ENCODE measurements at places on chromosomes 16 and 17. TPM values are rescaled to one million over a fixed set of nuclear protein-coding genes. Genes with fewer than 3 reads are reported as not detected.
A peak's percentile ranks its signal among the peaks of the same experiment; 100 is the strongest.

Gene INO80E
- total RNA-seq = 32.4 TPM

Gene OR1D5
- not detected for total RNA-seq

Gene KRTAP2-3
- not detected for total RNA-seq

Gene MT1A
- total RNA-seq = 2.9 TPM

Gene SDR42E2
- not detected for total RNA-seq

Gene SPHK1
- total RNA-seq = 2.7 TPM

GRCh38 chr17:38970804-38971203 lies 3.6 kb upstream of the FBXO47 start:
- DNase-seq = no peak

- DNase-seq = no peak
Observed at GRCh38 chr16:68786685-68787418, 49.8 kb downstream of the CDH1 start.

GRCh38 chr17:63950940-63951907 lies 19.1 kb upstream of the CD79B start:
- no peak for DNase-seq

DNA sequence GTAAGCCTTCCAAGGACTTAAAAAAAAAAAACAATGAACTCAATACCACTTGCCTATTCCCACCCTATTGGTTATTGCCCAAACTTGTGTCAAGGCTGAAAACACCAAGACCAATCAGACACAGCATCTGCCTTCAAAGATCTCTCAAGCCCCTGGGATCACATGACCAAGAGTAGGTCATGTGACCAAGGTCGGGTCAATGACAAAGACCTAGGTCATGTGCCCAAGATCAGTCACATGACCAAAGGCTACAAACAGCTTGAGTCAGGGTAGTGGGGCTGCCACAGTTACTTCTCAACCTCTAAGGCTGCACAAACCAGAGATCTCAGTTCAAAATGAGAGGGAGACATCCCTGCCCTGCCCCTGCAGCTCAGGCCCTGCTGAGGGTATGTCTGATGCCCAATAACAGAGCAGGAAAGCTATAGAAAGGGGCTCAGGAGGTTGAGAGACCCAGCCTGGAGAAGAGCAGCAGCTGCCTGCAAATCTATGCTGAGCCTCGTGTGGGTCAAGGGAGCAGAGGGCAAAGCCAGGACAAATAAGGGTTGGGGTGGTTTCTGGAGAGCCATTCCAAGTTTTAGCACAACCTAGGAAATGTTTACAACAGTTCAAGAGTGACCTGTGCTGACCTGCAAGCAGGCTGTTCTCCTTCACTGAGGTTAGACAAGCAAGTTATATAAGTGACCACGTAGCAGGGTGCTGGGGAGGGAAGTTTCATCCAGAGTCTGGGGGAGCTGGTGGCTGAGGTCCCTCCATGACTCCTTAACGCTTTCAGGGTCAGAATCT lies 48.8 kb downstream of the PIMREG start:
- no peak for DNase-seq

DNA sequence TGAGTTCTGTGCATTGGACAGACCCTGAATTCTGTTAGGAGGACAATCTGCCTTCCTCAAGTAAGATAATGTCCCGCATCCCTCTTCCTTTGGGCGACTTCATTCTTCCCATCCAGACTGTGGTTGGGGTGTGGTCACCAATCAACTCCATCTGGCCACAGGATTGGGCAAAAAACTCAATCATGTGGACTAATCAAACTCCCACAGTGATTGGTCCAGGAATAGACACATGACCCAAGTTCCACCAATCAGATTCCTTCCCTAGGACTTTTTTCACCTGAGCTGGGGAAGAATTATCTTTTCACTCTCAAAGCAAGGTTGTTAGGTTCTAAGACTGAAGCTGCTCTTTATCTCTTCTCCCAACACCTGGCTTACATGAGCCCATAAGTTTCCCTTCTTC lies 13.2 kb upstream of the NKD1 start:
- DNase-seq = no peak

DNA sequence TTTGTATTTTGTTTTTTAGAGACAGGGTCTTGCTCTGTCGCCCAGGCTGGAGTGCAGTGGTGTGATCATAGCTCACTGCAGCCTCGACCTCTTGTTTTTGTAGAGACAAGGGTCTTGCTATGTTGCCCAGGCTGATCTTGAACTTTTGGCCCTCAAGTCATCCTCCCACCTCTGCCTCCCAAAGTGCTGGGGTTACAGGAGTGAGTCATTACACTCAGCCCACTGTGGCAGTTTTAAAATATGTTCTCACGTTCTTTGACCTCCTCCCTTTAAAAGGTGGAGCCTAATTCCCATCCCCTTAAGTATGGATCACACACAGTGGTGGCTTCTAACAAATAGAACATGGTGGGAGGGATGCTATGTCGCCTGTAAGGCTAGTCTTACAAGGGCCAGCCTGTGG lies 67.7 kb downstream of the ZDHHC7 start:
- no peak for DNase-seq

- DNase-seq = no peak
Observed at GRCh38 chr16:1877089-1877488, 5.1 kb upstream of the MEIOB start.

- peak; percentile 75 for DNase-seq
Observed at GRCh38 chr16:67150047-67150832, 558 bp downstream of the B3GNT9 start.

DNA sequence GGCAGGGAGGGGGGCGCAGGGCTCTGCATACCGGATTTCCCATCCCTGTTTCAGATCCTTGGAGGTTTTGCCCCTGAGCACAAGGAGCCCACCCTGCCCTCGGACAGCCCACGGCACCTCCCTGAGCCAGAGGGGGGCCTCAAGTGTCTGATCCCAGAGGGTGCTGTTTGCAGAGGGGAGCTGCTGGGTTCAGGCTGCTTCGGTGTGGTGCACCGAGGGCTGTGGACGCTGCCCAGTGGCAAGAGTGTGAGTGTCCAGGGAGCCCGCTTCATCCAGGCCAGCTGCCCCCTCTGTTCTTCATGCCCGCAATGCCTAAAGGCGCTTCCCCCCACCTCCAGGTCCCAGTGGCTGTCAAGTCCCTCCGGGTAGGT lies 2.5 kb downstream of the TNK1 start:
- DNase-seq = no peak
